CD4-positive, alpha-beta memory T cell (primary cell): ENCODE measurements at places on chromosomes 7 and 10.

DNA sequence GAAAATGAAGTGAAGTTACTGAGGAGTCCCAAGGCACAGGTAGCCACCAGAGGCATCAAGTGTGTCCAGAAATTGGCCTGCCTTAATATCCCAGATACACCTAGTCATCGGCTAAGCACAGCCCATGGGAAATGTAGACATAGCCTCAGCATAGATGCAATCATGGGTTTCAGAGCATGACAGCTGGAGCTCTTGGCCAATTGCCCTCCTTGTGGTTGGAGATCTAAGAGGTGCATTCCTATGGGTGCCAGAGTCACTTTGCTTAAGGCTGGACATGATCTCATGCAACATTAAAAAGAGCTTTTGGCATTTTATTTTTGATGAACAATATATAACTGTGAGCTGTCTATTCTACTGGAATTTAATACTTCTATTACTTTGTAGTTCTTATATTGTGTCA lies 758.0 kb upstream of the LRRTM3 start:
- no peak for DNase-seq

- no peak for DNase-seq
These were observed 1.2 kb downstream of the MNX1 start for GRCh38 chr7:157009170-157009777.

DNA sequence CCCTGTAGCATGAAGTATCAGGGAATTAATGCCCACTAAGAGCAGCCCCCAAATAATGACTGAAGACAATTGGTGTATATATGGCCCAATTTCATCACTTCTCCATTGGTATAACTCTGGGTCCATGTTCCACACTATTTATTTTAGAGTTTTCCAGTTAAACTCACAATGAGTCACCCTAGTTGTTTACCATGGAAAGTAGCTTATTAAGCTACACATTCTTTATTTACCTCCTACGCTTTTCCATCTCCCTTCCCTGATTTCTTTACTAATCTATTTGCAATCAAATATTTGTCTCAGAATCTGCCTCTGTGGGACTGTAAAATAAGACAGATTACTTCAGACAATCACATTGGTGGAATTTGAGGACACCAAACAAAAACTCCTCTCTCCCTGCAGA lies 655.6 kb downstream of the SORCS1 start:
- DNase-seq, result no peak

- peak; percentile 80 for DNase-seq
These were observed at the start of gene ACBD7 for GRCh38 chr10:15088428-15089261. ACBD7 (minus strand) TSS chr10:15088776; CDS start chr10:15088728, 48 bp downstream.

DNA sequence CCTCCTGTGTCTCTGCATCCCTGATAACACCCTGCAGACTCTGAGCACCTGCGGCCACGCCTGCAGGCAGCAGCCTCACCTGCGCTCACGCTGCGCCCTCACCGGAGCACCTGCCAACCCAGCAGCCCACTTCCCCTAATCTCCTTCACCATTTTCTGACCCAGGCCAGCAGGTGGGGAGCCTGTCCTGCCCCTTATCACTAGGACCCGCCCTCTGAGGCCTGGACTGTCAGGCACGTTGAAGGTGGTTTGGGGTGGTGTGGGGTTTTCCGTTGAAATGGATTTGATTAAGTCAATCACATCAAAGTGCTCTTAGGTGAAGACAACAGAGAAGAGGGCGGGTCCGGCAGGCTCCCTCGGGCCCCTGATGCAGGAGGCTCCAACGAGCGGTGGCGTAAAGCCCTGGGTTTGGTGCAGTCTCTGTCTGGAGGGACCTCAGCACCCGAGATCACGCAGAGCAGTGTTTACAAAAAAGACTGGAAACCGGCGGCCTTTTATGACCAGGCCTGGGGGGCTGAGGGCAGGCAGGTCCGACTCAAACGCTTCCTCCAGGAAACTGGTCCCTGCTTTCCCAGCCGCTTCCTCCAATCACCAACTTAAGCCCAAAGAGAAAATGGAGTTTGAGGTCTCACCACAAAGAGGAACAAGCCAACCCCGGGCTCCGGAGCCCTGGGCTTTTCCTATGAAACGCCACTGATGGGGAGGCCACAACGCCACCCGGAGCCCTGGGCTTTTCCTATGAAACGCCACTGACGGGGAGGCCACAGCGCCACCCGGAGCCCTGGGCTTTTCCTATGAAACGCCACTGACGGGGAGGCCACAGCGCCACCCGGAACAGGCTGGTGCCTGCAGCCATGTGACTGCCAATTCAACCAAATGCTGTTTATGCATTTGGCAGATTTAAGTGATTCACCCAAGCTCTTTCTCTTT lies 45.5 kb downstream of the DPYSL4 start:
- no peak for DNase-seq

GRCh38 chr7:27410812-27411544 lies 168.4 kb downstream of the EVX1 start:
- no peak for DNase-seq

DNA sequence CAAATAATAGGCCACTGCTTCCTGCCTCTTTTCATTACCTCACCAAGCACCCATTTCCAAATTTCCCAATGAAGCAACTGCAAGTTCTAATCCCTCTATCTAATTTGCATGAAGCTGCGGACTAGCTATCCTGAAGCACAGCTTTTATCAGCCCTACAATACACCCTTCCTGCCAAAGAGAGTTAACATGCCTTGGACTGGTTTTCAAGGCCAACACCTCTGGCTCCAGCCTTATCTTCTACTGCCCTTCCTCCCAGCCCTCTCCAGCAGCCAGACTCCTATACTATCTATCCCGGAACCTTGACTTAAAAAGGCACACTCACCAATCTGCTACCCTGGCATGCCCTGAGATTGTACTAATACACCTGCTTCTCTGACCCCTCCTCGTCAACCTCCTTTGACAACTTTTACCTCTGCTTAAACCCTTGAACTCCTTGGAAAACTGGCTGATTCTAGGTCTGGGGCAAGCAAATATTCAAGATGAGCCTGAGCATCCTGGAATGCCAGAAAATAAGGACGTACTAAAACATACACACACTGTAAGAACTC lies 73.4 kb downstream of the SGMS1 start:
- DNase-seq, result no peak

DNA sequence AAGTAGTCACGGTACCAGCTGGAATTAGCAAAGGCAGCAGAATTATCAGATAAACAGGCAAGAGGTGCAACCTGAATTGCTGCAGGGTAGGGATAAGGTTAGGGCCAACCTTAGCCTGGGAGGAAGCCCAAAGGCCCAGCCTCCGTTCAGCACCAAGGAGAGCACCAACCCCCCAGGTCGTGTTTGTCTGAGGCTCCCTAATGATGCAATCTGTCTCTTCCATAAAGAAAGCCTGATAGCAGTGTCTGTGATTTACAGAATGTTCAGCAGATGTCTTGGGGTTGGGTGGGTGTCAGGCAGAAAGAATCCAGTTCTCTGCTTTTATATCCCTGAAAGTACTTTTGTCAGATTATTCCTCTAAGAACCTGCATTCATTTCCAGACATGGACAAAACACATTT lies 328.4 kb upstream of the AOAH start:
- DNase-seq, result no peak

- DNase-seq, result peak; percentile 38
These were observed 74.6 kb downstream of the CUL1 start for GRCh38 chr7:148773334-148773733.

DNA sequence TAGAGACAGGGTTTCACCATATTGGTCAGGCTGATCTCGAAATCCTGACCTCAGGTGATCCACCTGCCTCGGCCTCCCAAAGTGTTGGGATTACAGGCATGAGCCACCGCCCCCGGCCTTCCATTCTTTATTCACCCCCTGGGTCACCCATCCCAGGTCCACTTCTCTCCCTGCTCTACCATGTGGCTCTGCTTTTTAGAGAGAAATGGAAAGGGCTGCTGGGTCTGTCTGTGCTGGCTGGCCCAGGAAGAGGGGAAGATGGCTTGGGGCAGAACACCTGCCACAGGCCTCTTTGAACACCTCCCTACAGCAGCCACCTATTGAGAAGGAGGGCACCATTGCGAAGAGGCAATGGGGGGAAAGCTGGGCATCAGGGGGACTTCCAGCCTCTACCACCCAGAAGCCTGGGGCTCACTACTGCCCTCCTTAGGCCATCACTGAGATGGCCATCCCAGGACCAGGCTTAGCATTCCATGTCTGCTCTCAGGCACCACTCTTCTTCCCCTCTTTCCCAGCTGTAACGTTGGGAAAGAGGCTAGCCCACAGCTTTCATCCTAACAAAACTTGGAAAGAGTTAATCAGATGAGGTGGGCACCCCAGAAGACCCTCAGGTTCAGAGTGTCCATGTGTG lies 256.3 kb downstream of the GRID1 start:
- DNase-seq, result no peak

DNA sequence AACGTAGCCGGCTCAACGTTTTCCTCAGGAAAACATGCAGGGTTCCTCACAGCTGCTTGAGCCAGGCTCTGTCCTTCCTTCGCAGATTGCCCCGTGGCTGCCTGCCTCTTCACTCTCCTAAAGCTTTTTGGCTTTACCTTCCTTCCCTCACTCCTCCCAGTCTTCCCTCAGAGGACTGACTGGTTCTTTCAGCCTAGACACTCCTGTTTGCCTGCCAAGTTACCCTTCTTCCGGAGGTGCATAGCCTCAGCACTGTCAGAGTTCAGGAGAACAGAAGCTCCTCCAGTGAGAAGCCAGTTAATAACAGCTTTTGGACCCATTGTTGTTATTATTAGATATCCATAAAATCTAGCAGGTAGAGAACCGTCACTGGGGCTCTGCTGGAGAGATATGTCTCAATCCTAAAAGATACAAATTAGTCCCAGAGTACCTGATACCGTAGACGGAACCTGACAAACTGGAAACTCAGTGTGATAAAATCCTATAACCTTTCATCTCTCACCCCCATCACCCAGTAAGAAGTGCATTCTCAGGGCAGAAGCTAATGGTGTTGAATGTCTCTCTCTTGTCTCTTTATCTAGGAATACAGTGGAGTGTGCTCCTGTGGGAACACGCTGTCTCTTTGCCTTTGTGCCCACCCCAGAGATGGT lies 79.6 kb downstream of the SND1 start:
- DNase-seq, result no peak

DNA sequence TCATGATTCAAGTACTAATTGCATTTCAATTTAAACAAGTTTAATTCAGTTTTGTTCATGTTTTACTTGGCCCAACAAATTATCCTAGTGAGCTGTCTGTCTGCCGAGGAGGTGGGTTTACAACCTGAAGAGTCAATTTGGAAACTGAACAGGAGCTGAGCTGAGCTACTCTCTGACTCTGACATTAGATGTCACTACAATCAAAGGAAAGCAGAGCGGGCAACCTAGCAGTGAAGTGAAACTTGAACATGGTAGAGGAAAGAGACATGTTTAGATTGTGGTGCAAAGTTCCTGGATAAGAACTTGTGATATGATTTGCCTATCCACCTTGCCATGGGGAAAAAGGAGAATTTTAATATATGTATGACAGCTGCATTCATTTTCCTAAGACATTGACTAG lies 9.6 kb upstream of the AGR3 start:
- peak; percentile 39 for DNase-seq

DNA sequence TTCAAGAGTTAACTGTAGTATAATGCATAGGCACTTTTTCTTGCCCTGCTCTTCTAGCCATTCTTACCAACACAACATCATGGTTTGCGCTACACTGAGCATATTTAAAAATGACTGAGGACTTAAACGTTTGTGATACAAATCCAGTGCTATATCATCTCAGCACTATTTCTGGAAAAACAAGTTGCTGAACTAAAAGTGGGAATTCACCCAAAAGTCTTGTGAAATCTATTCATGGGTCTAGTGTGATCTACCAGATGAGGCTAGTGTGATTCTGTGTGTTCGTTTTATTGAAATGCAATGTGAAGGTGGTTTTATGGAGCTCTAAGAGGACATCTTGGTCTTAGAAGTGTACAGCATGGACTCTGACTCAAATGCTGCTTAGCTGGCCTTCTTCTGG lies 584.6 kb upstream of the POM121L12 start:
- DNase-seq, result no peak

DNA sequence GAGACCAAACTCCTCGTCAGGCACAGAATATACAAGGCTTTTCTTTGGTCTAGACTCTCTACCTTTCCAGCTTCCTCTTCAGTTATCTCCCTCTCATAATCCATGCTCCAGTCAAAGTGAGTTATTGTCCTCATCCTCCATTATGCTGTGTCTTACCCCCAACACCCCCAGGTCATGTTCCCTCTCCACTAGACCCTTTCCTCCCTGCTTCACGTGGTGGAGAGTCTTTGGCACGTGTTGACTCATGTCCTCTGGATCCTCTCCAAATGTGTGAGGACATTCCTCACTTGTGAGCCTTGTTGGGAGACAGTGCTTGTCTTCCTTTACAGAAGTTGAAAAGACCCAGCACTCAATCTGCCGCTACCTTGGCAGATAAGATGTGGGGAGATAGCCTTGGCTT lies 36.0 kb upstream of the DLD start:
- no peak for DNase-seq
